ENCODE measurements at places on chromosomes 1 and 21. TPM values are rescaled to one million over a fixed set of nuclear protein-coding genes. Genes with fewer than 3 reads are reported as not detected.

Gene EIF2D
- 43.1 TPM for total RNA-seq

Gene RASSF5
- 216 TPM for total RNA-seq

Gene OR2L8
- not detected for total RNA-seq

Gene BRDT
- total RNA-seq = 0.58 TPM

Gene PINK1
- total RNA-seq = 6.6 TPM

Gene CDK18
- total RNA-seq = 1.1 TPM

Gene TEKT2
- total RNA-seq = not detected

Gene CDA
- not detected for total RNA-seq

Gene SPRR1B
- not detected for total RNA-seq

Gene NECTIN4
- total RNA-seq = not detected

Gene TLCD4
- total RNA-seq = 0.03 TPM

Gene SLC22A15
- total RNA-seq = 1.2 TPM

Gene SAMD13
- 0.28 TPM for total RNA-seq

Gene KCNA2
- total RNA-seq = 5.9 TPM

Gene CCDC185
- not detected for total RNA-seq

Gene DNAJC28
- 0.60 TPM for total RNA-seq

Gene OR2G6
- total RNA-seq = not detected

Gene HCN3
- 3.7 TPM for total RNA-seq

Gene KAZN
- 0.30 TPM for total RNA-seq

Gene APCS
- total RNA-seq = not detected

Gene XKR8
- 7.9 TPM for total RNA-seq

Gene C1QA
- not detected for total RNA-seq

Gene PCSK9
- 0.05 TPM for total RNA-seq

Gene S100A16
- total RNA-seq = not detected

Gene SLAMF7
- 13.7 TPM for total RNA-seq

Gene KIF2C
- 106 TPM for total RNA-seq

Gene WNT3A
- not detected for total RNA-seq

Gene ATP6V1G3
- not detected for total RNA-seq

Gene FCMR
- 117 TPM for total RNA-seq

Gene DRAXIN
- 0.60 TPM for total RNA-seq

Gene UBE2Q1
- total RNA-seq = 118 TPM

Gene F5
- total RNA-seq = 8.9 TPM

Gene PCAT6
- 2.7 TPM for total RNA-seq

Gene PRR9
- not detected for total RNA-seq

Gene C1orf56
- total RNA-seq = 1.7 TPM

Gene CTTNBP2NL
- 3.6 TPM for total RNA-seq

Gene APOBEC4
- not detected for total RNA-seq

Gene KIAA0040
- 80.2 TPM for total RNA-seq

Gene C1orf115
- 1.5 TPM for total RNA-seq

Gene CNKSR1
- total RNA-seq = 1.8 TPM

Gene KRTAP10-9
- not detected for total RNA-seq

Gene NBPF4
- not detected for total RNA-seq

Gene SPRR3
- not detected for total RNA-seq
